Activated CD4-positive, alpha-beta T cell treated with anti-CD3 and anti-CD28 coated beads, Interleukin-2, amount 10 ng/mL, durations not matched to agents 7 days and 5 days (primary cell): ENCODE measurements at places on chromosomes 12 and 14.

DNA sequence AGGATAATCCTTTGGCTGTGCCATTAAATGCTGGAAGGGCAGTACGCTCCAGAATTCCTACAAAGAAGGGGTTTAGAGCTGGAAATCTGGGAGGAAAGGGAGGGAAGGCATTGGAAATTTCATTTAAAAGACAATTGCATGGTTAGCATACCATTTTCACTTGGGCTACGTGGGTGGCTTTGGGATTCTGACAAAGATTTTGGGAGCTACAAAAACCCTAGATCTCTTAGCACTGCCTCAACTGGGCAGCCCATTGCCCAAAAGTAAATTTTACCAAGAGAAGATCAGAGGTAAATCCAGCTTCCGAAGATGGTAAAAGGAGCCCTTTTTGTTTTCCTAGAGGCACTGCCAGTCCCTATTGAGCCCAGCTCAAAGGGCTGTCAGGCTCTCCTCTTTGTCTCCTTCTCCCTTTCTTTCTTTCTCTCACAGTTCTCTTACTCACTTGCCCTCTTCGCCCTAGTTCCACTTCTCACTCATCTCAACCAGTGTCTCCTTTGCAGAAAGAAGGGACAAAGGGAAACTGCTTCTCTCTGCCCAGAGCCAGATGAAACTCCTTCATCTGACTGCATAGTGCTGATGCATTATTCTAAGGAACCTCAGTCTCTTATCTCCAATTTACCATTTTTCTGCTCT is 125.4 kb upstream of the PLEKHA5 start:
- no peak for DNase-seq

DNA sequence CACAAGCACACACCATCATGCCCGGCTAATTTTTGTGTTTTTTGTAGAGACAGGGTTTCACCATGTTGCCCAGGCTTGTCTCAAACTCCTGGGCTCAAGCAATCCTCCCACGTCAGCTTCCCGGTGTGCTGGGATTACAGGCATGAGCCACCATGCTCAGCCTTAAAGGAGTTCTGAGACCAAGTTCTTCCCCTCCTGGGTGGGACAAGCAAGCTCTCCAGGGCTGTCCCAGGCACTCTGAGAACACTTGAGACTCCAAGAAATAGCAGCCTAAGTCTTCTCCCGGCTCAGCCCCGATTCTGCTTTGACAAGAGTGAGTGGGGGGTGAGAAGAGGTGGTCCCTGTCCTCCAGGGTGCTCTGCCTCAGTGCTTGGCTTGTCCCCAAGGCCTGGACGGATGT is 86.4 kb downstream of the STAB2 start:
- no peak for DNase-seq

DNA sequence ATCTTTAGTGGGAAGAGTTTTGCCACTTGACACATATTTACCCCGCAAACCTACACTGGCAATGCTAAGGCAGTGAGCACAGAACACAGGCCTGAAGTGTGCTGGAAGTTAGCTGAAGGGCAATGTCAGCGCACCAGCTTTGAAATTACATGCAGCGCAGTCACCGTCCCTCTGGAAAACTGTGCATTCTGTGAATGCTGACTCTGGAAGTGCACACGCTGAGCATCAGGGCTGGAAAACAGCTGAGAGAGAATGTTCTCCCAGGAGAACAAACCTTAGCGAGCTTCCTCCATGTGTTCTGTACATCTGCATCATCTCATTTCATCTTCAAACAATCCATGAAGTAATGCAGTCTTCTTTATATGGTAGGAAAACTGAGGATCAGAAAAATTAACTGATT is 448.2 kb downstream of the NRXN3 start:
- DNase-seq: no peak

DNA sequence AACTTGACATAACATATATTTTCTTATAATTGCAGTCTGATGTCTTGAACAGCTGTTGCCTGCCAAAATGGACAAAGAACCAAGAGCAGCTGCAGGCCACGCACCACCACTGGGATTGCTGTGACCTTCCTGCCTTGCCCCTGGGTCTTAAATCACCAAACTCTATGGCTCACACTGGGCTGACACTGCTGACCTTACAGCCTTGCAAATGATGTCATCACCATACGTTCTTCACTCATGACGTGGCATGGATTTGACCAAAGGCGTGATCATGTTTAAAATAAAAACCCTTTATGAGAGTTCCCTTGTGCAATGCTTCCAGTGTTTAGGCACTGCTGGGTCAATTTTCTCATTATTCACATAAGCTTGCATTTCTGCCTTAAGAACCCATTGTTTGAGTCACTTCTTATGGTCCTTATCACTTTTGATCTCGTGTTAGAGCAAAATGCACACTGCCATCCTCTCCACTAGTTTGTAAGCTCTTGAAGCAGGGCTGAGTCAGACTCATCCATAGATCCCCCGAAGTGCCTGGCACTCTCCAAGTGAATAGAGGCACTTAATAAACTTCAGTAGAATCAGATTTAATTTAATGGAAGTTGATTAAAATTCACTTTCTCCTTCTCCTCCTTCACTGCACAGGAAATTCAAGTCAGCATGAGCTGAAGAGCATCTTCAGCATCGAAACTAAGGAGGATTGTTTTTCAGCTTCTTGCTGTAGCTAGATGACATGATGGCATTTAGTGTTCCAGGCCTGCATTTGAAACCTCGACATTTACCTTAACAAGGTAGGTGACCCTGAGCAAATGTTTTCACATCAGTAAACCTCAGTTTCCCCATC is 132.4 kb upstream of the PZP start:
- no peak for DNase-seq

DNA sequence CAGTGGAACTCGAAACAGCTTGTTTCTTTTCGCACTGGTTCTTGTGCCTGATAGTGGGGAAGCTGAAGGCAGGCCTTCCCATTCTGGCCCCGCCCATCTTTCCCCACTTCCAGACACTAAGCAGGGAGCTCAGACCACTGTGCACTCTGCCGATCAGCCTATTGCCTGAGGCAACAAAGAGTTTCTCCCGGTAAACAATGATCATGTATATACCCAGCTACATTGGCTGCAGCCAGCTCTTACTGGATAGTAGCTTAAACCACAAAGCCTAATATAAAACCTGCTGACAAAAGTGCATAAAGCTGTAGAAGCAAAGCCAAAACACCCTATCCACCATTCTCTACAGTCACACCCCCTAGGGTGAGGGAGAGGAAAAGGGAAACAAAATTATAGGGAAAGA is 24.7 kb upstream of the GLIPR1 start:
- no peak for DNase-seq

GRCh38 chr14:102279688-102280348 is 25.1 kb downstream of the MOK start:
- no peak for DNase-seq

DNA sequence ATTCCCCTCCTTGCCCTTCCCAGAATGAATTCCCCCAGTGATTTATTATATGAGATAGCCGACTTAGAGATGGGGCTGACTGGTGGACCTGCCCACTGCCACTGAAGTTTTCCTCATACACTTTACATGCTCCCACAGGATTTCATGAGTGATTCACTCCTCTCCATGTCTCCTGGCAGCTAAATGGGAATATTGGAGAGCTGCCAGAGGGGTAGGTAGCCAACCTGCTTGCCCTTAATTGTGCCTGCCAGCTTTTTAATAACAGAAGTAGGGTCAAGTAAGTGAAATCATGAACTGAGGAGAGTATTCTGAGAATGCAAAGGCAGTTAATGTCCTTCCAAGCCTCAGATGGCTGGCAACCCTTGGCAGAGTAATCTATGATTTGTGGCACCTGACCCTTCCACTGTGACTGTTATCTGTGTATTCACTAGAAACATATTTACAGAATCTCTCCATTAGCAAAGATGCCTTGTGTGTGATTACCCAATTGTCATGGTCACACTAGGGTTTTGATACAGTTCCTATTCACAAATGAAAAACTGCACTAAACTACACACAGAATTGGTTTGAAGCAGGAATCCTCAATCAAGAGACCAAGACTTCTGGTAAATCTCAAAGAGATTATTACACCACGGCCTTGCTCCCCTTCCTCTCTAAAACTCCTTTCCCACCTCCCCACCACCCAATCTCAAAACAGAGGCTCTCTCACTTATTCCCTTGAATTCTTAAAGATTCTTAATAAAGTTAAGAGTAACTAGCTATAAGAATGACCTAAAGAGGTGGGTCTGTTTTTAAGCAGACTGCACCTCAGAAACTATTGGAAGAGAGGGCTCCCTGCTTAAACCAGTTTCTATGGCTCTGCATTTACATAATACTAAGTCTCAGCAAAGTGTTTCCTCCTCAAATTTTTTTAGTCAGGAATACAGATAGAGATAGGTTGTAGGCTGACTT is 17.2 kb downstream of the NKX2-1 start:
- DNase-seq: no peak

GRCh38 chr14:80996049-80996901 is 40.9 kb downstream of the TSHR start:
- DNase-seq: peak; percentile 52

DNA sequence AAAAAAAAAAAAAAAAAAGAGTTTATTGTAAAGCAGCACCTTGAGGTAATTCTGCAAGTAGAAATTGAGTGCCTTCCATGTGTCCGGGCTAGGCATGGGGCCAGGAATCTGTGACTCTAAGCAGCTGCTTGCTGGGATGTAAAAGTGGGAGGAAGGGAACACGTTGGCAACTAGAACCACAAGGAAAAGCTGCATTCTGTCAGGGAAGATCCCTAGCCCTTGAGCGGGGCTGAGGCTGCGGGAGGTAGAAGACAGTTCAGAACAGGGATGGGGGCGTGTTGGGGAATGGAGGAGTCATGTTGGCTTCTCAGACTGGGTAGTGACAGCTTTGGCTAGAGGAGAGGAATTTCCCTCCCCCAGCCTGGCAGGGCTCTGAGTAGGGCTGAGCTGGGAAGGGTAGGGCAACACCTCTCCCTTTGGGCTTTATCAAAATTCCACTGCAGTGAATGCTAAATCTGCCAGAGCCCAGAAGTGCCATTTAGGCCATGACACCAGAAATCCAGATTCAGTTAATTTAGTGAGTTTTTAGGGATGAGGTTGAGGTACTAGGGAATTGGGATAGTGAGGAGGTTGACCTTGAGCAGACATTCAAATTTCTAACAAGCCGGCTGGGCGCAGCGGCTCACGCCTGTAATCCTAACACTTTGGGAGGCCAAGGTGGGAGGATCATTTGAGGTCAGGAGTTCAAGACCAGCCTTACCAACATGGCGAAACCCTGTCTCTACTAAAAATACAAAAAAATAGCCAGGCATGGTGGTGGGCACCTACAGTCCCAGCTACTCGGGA is 3.4 kb upstream of the TRAFD1 start:
- DNase-seq: no peak

GRCh38 chr12:2555487-2556082 is 239.2 kb upstream of the FKBP4 start:
- DNase-seq: no peak

DNA sequence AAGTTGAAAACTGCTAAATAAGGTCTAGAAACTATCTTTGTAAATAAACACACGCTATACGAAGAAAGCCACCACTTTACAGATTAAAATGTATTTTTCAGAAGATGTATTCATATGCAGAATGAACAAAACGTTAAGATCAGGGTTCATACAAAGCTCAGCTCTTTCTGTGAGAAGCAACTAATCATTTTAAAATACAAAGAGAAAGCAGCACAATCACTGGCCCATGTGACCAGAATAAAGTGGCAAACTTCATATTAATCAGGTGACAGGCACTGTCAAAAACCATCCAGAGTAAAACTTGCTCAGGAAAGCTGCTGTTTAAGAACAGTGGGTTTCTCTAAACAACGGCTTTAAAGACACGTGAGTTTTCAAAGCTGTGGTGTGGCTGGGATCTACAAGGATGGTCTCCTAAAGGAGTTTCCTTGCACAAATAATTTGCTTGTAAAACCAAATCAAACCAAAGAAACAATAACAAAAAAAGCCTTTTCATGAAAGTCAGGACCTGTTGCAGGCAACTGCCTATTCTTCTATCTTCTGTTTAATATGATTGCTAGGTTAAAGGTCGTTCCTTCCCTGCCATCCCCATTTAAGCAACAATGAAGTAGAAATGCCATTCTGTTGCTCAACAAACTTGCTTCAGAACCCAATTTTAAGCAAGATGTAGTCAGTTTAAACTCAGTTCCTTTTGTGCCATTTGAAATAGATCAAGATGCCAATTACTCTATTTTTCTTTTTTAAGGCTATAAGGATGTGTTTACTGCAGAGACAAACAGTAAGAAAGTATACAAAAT is 22.3 kb downstream of the SEL1L start:
- DNase-seq: no peak

GRCh38 chr14:70856851-70857495 is 47.7 kb upstream of the MAP3K9 start:
- DNase-seq: no peak

- no peak for DNase-seq
Observed at GRCh38 chr14:32329690-32330285, 690 bp downstream of the AKAP6 start.

DNA sequence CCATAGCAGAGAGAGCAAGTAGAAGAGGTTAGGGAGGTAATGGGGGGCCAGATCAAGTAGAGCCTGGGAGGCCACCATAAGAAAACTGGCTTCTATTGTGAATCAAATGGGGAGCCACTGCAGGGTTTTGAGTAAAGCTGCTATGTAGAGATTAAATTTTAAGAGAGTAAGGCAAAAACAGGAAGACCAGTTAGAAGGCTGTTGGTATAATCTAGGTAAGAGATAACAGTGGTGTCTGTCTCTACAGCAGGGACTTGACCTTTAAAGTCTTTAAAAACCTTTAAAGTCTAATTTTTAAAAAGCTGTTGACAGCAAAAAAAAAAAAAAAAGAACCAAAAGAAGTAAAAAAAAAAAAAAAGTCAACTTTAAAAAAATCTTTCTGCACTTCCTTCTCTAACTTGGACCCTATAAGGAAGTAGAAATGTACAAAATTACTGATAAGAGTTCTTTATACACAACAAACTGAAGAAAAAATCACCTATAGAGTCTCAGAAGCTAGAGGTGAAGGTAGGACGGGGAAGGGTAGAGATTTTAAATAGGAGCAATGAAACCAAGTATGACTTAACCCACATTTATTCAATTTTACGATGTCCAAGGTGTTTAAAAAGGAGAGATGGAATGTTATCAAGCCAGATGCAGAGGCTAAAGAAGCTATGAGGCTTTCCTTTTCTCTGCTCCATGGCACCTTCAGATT is 26.1 kb downstream of the SGPP1 start:
- DNase-seq: no peak

DNA sequence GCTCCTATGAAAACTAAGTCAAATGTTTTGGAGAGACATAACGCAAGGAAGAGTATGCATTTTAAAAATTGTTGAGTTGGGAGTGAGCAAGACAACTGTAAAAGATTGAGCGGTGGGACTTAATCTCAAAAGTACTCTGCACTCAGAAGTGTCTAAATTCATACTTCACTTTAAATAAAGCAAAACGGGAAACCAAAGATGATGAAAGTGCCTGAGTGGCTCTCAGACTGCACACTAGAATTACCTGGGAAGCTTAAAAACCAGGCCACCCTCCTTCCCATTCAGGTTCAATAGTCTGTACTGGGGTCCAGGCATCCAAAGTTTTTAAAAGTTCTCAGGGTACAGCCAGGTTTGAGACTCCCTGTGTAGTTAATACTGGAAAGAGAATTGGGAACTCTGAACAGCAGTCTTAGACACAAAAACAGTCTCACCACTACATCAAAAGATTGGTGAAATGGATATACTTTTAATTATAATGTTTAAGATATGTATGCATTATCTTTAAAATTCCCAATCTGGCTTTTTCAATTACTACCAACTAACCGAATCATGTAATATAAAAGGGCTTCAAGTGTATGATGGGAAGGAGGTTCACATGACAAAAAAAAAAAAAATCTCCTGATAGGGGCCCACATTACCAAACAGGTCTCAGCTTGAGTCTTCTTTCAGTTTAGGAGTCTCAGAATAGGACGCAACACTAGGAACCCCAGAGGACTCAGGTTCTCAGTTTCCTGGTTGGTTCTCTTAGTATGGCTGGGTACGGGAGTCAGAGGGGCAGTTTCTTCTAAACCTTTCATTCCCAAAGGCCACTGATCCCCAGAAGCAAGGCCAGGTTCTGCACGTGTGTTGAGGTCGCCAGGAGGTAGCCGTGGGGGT is 1.0 kb downstream of the HOMEZ start:
- DNase-seq: no peak
